Aorta (tissue), 5 donors: ENCODE measurements at places on chromosomes 1 and 21. TPM values are rescaled to one million over a fixed set of nuclear protein-coding genes. Genes with fewer than 3 reads are reported as not detected.

FAAH gene
- 7.3 TPM for total RNA-seq

SV2A gene
- total RNA-seq: 20.5 TPM

DNA sequence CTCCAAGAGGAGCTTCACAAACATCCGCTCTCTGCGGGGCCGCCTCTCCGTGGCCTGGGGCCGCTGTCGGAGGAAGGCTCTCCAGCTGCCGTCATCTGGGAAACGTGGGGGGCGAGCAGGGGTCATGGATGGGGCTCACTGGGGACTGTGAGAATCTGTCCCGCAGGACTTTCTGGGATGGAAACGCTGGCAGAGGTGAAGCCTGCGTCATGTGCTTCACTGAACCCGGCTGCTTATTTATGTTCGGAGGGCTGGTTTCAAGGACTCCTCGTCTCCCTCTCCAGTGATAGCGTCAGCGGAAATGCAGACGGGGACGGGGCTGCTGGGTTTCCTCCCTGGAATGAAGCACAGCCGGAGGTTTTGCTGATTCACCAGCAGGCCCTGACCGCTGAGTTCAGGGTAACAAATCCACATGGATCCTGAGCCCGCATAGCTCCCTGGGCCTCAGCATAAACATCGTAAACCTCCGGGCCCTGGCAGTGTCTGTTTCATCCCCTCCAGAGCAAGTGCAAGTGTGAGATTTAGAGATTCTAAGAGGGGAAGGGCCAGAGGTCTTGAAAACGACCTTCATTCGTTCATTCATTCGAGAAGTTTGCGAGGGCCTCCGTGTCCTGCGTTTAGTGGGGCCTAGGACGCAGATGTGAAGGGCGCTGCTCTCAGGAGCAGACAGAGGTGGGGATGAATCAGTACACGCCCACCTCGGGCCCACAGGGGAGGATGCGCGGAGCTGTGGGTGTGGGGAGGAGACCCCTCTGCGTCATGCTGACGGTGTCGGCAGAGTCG, 7.0 kb upstream of the POFUT2 start:
- H3K27me3 ChIP-seq: no peaks in the 10 kb centered on the region
- no peak overlapping the region for H3K4me3 ChIP-seq
- peaks cover 4% of the 10 kb centered on the region for H3K4me1 ChIP-seq
- no peaks in the 10 kb centered on the region for H3K36me3 ChIP-seq
- DNase-seq: peak; percentile 90

GRCh38 chr1:222068937-222069336, 327.0 kb upstream of the DUSP10 start:
- H3K27me3 ChIP-seq: no peaks in the 10 kb centered on the region
- H3K4me3 ChIP-seq: no peak overlapping the region
- H3K36me3 ChIP-seq: no peaks in the 10 kb centered on the region
- no peaks in the 10 kb centered on the region for H3K4me1 ChIP-seq
- DNase-seq: no peak

C1QB gene
- total RNA-seq: 225 TPM

DNA sequence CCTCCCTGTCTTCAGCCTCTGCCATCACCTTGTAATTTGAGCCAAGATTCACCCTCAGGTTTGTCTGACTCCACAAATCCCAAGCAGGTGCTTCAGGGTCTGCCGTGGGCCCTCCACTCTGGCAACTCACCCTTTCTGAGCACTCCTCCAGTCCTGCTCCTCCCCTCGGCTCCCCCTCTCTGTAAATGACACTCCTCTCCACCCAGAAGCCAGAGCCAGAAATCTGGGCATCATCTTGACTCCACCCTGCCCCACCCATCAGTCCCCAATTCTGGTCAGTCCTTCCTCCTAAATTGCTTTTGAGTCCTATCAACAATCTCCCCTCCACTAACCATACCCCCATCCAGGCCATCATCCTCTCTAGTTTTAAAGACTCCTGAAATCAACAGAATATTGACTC, 40.5 kb downstream of the RCSD1 start:
- no peaks in the 10 kb centered on the region for H3K36me3 ChIP-seq
- DNase-seq: no peak
- H3K27ac ChIP-seq: no peak overlapping the region
- H3K27me3 ChIP-seq: no peaks in the 10 kb centered on the region
- no peaks in the 10 kb centered on the region for H3K4me1 ChIP-seq

GRCh38 chr1:219223496-219223895, 49.8 kb downstream of the LYPLAL1 start:
- no peaks in the 10 kb centered on the region for H3K36me3 ChIP-seq
- H3K27ac ChIP-seq: no peak overlapping the region
- no peak for DNase-seq
- H3K4me3 ChIP-seq: no peak overlapping the region
- H3K4me1 ChIP-seq: peaks cover 8% of the 10 kb centered on the region
